ENCODE measurements at places on chromosomes 6 and 20.

GRCh38 chr20:25345721-25346120 lies 44.9 kb downstream of the ABHD12 start:
- DNase-seq = no peak

DNA sequence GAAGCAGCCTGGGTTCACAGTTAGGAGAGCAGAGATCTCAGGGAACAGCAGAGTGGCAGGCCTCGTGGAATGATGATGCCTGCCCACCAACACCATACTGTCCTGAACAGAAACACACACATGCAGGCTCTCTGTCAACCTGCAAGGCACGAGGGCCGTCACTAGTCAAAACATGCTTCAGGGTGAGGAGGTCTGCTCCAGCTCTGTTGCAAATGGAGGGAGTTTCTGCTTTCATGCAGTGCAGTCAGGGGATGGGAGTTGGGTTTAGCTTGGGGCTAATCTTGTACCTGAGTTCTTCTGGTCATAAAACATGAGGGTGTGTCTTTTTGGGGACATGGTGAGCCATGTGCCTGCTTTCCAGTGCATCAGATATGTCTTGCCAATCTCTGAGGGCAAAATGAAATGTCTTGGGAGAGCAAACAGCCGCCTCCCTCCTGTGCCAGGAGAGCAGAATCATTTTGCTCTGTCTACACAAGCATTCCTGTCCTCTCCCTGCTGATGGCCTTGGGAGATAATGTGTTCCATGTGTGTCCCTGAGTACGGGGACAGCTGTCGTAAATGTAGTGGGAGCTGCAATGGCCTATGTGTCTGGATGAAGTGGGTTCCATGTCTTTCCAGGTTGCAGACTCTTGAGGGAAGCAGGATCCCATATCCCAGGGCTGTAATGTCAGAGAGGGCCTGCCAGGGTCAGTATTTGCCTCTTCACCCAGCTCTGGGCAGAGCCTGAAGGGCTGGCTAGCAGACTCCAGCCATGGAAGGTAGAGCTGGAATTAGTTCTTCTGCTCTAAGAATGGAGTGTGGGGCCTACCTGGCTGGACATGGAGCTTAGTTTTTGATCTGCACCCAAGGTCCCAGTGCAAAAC lies 40.6 kb downstream of the MAFB start:
- no peak for DNase-seq

DNA sequence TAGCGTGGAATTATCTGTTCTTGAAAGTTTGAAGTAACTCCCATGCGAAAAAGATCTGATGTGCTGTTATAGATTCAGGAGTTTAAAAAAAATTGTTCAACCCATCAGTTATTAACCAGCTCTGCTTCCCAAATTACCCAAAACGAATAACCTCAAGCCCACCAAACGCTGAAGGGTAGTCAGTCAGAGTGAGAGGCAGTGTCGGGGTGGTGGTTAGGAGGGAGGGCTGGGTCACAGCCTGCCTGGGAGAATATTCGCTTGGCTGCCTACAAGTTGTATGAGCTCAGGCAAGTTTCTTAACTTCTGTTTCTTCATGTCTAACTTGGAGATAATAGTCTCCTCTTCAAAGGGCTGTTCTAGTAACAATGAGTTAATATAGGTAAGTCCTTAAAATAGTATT lies 114.6 kb downstream of the JPH2 start:
- DNase-seq = no peak

DNA sequence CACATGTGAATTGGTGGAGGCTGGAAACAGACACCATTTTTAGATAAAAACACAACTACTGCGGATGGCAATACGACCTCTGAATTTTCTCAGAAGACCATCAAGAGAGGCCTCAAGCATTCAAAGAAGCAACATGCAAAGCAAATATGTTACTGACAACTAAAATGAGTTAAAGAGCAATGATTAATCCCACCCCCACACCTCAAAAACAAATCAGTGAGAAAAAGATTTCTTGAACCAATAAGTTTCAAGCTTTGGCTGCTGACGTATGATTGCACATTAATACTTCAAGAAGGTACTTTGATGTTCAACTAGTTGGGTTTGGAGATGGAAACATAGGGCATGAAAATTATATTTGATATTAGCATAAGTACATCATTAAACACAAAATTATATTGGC lies 982 bp downstream of the MMUT start:
- peak; percentile 12 for DNase-seq

DNA sequence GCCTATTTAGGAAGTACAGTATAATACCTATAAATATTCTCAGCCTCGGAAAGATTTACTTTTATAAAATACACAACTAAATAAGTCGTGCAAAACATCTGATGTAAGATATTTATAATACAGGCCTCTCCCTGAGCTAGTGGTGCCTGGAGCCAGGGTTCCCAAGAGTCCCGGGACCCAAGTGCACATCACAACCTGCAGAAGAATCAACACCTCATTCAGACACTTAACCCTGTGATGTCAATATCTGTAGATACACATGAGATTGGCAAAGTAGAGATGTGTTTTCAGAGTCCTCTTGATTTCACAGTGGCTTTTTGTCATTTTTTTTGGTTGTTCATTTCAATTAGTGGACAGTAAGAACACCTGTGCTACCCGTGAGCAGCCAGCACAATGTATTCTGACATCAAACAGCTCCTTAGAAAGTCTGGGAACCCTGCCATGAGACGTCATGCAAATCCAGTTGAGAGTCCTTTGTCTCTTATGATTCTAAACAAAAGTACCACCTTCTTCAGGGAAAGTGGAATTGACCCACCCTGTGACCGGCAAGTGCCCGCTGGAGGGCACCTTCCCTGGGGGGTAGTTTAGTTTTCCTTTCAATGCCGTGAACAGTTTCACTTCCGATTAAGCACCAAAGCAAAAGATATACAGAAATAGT lies 101.6 kb downstream of the DACT2 start:
- no peak for DNase-seq

GRCh38 chr6:18187701-18188100 lies 32.5 kb downstream of the KDM1B start:
- DNase-seq = no peak

- peak; percentile 95 for DNase-seq
Measured at GRCh38 chr6:30914076-30914853, at the start of gene VARS2. VARS2 (plus strand) TSS chr6:30914238; CDS start chr6:30914837, 599 bp downstream.

DNA sequence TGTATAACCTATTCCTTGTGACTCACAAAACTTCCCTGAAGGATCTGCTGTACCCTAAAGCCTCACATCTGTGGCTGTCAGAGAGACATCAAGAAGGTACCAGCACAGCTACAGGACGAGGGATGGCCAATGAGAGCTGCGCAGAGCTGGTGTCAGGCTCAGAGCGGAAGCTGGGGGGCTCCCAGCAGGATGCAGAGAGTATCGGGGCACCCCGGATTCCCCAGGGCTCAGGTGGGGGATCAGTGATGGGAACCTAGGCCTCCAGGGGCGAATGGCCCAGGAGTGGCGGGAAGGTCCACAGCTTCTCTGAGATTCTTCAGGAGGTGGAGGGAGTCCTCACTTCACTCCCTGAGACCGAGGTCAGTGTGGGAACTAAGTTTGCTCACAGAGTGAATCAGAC lies 30.9 kb upstream of the SMOC2 start:
- DNase-seq = no peak

DNA sequence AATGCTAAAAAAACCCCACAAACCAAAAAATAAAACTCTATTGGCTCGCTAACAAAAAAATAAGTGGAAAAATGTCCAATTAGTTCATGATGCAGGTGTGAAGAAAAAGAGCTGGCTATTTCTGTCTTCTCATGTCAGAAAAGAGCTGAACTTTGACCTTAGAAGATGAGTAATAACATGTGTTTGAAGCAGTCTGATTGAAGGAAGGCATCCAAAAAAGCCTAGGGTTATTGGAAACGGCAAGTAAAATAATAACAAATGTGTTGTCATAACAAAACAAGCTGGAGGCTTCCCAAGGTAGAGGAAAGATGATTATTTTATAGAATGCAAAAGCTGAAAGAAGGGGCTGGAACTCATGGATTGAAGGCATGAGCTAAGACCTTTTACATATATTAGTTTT lies 94.4 kb upstream of the FAM184A start:
- DNase-seq = no peak

- DNase-seq = no peak
Measured at GRCh38 chr6:17381424-17382147, 11.8 kb upstream of the CAP2 start.

GRCh38 chr6:43389730-43390295 lies 20.4 kb upstream of the ZNF318 start:
- no peak for DNase-seq

- DNase-seq = no peak
Measured at GRCh38 chr20:46519471-46520068, 6.2 kb upstream of the ZNF334 start.

- DNase-seq = no peak
Measured at GRCh38 chr6:52616059-52616690, 39.3 kb upstream of the TRAM2 start.

- DNase-seq = no peak
Measured at GRCh38 chr6:125550892-125551291, 198.5 kb upstream of the HEY2 start.

GRCh38 chr6:20868397-20869096 lies 334.3 kb downstream of the CDKAL1 start:
- DNase-seq = no peak

DNA sequence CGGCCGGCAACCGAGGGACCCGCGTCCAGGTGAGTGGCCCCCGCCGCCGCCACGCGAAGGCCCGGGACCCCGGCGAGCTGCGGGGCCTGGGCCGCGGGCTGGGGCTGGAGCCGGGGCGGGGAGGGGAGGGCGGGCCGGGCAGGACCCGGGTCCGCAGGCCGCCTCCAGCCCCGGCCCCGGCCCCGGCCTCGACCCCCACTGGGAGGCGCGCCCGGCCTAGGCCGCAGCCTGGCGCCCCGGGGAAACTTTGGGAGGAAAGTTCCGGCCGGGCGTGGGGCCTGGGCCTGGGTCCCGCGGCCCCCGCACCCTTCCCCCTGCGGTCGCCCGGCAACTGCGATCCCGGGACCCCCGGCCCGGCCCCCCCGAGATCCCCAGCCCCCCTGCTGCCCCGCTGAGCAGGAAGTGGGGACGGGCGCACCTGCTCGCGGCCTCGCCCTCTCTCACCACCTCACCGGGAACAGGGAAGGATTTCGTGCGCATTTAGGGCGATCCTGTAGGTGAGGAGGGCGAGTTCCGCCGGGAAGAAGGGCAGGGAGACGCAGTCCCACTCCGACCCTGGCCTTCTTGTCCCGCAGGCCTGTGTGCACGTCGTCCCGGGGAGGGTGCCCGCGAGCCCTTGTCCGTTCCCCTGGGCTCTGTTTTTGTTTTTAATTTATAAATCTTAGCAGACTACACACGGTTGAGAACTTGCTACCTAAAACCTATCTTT lies 402 bp downstream of the OSBPL2 start:
- DNase-seq = no peak

DNA sequence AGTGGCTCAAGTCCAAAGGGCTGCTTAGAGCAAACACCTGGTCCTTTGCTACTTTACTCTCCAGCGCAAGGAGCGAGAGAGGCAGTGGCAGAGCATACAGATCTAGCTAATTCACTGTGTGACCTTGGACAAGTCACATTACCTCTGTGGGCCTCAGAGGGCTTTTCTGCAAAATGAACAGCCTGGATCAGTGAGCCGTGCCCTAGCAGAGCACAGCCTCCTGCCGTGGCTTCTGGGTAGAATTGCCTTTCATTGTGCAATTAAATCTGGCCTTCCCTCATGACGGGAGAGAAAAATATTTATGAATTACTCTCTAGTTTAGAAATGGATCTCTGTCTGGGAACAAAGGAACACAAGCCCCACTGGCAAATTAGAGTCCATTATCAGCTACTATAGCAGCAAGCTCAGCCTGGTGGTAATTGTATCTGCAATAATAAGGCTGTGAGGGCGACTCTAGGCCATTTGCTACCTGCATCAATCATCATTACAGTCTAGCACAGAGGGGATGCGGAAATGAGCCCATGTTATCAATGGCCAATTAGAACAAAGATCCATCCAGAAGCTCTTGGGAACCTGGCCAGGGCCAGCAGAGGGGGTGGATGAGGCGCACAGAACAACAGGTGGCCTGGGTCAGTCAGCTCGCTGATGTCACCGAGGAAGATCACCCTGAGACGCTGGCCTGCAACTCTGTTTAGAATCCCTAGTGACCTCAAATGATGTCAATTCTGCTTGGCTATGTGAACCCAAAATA lies 114.2 kb upstream of the LY86 start:
- DNase-seq = peak; percentile 7

- peak; percentile 75 for DNase-seq
Measured at GRCh38 chr6:169158174-169158573, 95.5 kb downstream of the THBS2 start.

- no peak for DNase-seq
Measured at GRCh38 chr6:3147914-3148757, 9.2 kb downstream of the TUBB2A start.

- DNase-seq = no peak
Measured at GRCh38 chr20:38454556-38455473, 17.8 kb upstream of the RALGAPB start.

- DNase-seq = no peak
Measured at GRCh38 chr20:7302250-7302649, 534.8 kb downstream of the BMP2 start.

- no peak for DNase-seq
Measured at GRCh38 chr6:121285041-121285440, 49.2 kb downstream of the TBC1D32 start.

- DNase-seq = no peak
Measured at GRCh38 chr20:23142162-23143050, 56.3 kb upstream of the CD93 start.

- no peak for DNase-seq
Measured at GRCh38 chr6:155419161-155419560, 36.5 kb downstream of the NOX3 start.

DNA sequence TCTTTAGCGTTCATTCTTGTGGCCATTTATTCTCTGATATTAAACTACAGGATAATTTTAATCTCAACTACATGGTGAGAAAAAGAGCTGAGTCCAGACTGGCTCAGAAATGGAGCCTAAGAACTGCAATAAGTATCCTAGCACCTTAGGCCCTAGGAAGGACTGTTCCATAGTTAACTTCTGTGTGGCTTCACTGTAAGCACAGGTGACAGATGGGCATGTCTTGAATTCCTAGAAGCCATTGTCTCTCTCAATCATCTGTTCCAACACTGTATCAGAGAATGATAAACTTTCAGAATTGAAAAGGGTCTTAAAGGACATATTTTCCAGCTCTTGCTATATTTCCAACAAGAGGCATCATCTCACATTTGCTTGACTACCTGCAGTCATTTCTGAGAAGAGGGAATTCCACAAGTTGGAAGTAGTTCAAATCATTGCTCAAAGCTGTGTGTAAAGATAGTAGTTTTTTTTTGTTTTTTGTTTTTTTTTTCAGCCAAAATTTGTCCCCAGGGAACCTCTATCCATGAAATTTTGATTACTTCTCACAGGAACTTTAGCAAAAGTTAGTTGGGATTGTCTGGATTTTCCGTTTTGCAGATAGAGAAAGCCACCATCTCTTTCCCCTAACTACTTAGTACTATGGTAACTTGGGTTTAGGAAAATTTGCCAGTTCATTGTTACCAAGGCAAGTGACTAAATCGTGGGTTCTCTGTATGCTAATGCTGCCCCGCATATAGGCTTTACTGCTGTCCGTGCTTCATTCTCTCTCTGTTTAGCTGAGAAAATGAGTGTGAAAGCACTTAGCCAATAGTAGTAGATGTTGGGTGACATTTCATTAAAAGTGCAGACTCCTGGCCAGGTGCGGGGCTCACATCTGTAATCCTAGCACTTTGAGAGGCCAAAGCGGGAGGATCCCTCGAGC lies 47.2 kb downstream of the KCNS1 start:
- no peak for DNase-seq

GRCh38 chr6:157763129-157763903 lies 59.7 kb upstream of the SNX9 start:
- DNase-seq = peak; percentile 60
